ENCODE measurements at places on chromosomes 5 and 9.

DNA sequence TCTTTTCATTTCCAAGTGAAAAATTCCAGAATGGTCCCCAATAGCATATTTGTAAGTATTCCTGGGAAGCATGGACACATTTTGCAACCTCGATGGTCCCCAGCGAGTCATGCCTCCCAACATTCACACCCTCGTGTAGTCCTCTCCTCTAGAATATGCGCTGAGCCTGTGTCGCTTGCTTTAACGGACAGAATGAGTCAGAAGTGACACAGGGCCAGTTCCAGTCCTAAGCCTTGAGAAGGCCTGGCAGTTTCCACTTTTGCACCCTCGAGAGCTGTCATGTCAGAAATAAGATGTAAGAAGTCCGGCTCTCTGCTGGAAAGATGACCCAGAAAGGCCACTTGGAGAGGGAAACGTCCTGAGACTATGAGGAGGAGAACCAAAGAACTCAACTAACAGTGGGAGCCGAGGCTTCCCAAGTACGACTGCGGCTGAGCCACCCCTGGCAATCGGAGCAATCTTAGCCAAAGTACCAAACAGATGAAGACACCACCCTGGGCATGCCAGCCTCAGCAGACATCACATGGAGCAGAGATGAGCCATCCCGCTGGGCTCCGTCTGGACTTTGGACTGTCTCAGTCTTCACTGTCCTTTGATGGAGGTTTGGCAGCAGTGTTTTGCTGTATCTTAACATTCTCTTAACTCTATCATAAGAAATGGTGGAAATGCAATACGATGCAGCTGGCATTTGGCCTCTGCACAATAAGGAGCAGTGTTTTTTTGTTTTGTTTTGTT is 42.6 kb upstream of the GFPT2 start:
- no peak for DNase-seq

GRCh38 chr5:34669931-34670516 is 13.9 kb downstream of the RAI14 start:
- no peak for DNase-seq

DNA sequence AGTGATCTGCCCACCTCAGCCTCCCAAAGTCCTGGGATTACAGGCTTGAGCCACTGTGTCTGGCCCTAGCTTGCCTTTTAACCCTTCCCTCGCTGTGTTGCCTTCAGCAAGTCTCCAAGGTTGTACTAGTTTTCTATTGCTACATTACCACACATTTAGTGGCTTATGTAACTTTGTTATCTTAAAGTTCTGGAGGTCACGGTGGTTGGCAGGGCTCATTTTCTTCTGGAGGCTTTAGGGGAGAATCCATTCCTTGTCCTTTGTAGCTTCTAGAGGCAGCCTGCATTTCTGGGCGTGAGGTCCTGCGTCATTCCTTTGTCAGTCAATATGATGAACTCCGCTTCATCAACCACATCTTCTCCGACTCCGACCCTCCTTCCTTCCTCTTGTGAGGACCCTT is 2.9 kb upstream of the PRRC2B start:
- DNase-seq = no peak

GRCh38 chr9:90086101-90086511 is 481.3 kb downstream of the GADD45G start:
- no peak for DNase-seq

DNA sequence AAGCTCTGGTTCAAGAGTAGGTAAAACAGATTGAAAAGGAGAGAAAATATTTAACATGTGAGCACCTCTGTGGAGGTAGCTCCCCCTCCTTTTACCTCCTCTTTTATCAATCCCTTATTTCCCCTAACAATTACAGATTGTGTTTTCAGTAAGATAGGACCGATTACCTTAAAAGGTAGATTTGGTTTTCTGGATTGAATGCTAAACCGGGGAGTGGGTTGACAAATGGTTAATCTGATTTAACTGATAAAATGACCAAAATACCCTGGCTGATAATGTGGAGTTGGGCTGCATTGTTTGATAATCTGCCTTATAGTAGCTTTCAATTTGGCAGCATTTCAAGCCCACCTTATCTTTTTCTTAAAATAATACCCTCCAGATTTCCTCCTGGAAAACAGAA is 83.9 kb downstream of the EGFLAM start:
- DNase-seq = no peak

DNA sequence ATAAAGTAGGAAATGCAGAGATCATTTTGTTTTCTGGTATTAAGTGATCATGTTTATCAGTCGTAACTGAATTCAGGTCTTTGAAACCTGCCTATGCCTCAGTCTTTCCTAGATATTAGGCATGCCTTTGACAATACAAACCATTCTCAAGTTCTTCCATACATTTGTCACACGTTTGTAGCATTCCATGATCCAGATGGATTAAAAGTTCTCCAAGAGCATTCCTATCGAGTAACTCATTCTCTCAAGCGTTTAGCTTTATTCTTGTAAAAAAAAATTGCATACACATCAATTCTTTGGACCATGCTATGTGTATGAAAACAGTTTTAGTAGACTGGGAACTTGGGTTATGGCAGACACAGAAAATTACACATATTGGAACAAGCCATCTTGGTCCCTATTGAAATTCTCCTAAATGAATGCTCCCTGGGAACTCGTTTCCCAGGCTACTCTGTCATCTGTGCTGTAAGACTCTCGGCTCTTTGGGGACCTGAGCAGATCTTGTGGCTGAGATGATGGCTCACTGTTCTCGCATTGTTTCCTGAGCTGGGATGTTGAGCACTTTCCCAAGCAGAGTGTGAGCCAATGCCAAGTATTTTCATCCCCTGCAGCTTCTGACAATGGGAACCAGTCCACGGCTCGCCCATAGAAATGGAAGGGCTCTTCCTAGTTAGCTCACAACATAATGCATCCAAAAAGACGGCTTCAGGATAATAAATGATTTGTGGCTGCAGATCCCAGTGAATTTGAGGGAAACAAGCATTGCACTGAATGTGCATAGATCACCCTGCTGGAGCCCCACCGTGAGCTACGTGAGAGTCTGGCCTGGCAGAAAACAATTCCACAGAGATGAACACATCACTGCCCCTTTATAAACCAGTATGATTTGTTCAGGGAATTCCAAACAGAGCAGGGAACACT is 230.2 kb downstream of the IRX1 start:
- DNase-seq = no peak

DNA sequence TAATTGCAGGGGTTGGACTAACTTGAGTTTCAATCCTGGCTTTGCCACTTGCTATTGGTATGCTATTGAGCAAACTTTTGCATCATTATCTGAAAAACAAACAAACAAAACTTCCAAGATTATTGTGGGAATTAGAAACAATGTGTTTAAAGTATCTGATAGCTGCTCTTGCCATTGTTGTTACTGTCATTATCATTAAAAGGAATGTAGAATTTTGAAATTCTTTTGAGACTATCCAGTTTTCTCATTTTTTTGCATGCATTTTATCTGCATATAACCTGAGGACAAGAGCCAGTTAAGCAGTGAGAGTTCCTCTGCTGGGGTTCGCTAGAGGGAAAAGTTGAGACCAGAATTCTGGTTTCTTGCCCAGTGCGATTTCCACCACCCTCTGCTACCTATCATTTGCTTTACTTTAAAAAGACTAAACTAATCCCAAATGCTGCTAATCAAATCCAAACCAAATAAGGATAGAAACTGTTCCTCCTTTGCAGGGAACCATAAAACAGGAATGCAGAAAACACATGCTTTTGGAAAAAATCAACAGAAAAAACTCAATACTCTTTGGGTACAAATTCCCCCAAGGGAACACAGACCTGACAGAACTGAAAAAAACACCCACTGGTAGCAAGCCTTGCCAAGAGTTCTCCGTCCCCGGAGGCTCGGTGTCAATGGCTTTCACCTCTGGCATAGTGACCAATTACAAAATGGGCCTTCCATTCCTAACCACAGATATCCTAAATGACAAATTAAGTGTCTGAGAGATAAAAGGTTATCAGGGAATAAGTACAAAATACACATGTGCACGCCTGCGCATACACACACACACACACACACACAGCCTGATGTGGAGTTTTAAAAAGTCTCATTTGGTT is 373.7 kb downstream of the ARL15 start:
- no peak for DNase-seq

DNA sequence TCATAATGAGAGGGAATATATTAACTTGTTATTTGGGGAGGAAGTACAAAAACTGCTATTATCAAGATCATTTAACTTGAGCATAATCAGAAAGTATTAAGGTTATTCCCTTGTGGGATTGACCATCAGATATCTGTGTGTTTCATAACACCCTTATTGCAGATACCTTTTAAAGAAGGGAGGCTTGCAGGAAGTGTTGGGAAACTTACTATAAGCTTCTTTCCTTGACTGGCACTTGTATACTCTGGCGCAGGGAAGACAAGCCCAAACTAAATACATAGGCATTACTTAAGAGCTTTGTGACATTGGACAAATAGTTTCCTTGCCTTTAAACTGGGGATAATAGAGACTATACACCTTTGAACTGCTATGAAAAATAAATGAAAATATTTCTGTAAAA is 50.9 kb downstream of the PIK3R1 start:
- no peak for DNase-seq

- no peak for DNase-seq
Observed at GRCh38 chr5:14415698-14416074, 165.9 kb upstream of the OTULINL start.

- no peak for DNase-seq
Observed at GRCh38 chr5:2569774-2570542, 181.5 kb downstream of the IRX2 start.

DNA sequence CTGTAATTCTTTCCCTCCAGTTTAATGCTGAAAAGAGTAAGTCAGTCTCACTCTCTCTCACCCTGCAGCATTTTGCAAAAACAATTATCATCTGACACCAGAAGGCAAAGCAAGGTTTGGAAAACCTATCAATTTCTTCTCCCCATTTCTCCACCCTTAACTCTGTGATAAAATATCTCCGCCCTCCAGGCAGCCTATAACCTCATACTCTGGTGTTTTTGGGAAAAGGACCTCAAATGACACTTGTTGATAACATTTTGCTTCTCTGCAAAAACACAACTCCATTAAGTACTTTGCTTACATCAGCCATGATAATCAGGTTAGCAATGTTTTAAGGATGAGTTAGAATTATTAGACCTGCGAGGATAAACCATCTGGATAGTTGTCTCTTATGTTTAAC is 2.3 kb downstream of the ANKH start:
- DNase-seq = no peak

DNA sequence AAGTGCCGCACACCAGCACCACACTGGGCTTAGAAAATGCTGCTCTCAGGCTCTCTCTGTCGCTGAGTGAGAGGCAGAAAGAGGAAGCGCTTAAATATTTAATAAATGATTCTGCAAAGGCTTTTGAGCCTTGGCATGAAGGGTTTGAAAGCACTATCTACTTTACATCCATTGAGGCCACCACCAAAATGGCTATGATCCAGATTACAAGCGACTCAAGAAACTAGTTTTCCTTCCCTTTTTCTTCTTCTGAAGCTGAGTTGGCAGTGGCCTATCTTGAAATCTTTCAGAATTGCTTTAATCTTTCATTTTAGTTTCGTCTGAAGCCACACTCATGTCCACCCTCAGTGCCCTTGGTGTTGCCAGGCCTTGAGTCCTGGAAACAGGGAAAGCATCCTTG is 59.5 kb downstream of the EBF1 start:
- DNase-seq = no peak

DNA sequence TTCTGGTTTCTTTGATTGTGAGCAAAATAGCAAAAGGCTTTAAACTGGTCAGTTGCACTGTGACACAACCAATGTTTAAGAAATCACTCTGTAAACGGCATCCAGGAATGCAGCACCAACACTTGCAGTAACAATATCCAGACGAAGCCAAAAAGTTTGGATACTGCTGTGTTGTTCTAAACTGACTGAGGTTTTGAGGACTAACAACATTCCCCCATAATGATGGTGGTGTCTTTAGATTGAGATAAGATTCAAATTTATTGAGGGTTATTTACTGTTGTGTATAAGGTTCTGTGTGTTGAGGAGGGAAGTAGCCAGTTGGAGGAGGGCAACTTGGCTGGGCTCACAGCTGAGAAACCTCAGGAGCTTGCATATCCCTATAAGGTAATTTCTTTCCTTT is 353.6 kb downstream of the BNC2 start:
- DNase-seq = no peak

DNA sequence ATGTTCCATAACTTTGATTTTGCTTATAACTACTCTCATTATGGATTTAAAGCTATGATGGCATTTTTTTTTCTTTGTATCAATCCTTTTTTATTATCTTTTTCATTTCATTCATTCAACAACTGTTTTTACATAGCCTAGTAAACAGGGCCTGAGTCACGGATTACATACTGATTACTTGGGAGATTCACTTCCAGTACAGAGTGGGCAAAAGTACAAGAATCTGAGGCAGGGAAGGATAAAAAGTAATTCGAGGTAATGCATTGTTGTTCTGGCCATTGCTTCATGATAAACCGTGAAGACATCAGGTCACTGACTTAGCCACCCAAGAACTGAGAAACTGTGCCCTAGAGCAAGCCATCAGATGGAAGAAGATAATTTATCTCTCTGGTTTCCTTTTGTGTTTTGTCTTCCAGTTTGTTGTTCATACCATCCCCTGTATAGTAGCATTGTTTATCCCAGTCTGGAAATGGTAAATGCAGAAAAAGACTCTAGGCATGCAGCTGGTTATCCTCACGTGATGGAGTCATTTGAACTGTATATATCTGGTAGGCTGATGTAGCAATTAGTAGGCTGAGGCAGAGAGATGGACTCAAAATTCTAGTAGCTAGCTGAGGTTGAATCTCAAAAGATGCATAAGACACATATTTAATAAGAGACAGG is 145.6 kb downstream of the CNTLN start:
- DNase-seq = no peak

DNA sequence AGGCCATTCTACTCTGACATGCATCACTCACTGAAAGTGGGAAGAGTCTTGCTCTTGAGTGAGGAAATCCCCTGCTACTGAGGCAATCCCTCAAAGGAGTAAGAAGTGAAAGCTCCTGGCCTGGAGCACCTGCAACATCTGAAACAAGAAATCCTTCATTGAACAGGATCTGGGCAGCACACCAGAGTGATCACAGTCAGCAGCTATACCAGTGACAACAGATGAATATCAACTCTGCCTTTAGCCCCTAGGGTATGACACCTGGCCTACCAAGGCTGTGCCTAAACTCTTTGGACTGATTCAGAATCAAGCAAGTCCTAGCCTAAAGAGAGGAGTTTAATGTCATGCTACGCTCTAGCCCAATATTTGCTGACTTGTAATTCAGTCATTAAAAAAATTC is 156.2 kb upstream of the CCDC152 start:
- no peak for DNase-seq

GRCh38 chr5:33890131-33891032 is 1.4 kb downstream of the ADAMTS12 start:
- DNase-seq = no peak

- no peak for DNase-seq
Observed at GRCh38 chr9:20508242-20508641, 114.1 kb downstream of the MLLT3 start.

Data from NCI-H2081 (cell line).